ENCODE measurements at places on chromosomes 5 and 9. TPM values are rescaled to one million over a fixed set of nuclear protein-coding genes. Genes with fewer than 3 reads are reported as not detected.

DNA sequence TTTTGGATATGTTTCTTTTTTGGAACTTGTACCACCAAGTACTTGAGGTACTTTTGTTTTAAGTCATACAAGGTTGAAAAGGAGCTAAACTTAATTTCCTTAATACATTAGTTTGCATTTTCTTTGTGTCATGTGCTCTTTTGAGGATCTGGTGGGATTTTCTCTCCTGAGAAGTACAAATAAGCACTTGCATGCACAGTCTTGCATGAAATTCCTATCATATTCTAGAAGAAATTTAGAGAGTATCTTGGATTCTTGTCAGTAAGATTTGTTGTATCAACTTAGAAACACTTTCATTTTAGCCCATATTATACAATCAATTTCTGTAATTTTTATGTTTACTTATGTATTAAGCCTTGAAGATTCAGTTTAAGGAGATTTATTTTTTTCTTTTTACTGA is 64.9 kb downstream of the CCNH start:
- no peak overlapping the region for H3K4me3 ChIP-seq
- H3K27me3 ChIP-seq = no peaks in the 10 kb centered on the region
- no peaks in the 10 kb centered on the region for H3K36me3 ChIP-seq
- DNase-seq = no peak
- no peaks in the 10 kb centered on the region for H3K4me1 ChIP-seq

DNA sequence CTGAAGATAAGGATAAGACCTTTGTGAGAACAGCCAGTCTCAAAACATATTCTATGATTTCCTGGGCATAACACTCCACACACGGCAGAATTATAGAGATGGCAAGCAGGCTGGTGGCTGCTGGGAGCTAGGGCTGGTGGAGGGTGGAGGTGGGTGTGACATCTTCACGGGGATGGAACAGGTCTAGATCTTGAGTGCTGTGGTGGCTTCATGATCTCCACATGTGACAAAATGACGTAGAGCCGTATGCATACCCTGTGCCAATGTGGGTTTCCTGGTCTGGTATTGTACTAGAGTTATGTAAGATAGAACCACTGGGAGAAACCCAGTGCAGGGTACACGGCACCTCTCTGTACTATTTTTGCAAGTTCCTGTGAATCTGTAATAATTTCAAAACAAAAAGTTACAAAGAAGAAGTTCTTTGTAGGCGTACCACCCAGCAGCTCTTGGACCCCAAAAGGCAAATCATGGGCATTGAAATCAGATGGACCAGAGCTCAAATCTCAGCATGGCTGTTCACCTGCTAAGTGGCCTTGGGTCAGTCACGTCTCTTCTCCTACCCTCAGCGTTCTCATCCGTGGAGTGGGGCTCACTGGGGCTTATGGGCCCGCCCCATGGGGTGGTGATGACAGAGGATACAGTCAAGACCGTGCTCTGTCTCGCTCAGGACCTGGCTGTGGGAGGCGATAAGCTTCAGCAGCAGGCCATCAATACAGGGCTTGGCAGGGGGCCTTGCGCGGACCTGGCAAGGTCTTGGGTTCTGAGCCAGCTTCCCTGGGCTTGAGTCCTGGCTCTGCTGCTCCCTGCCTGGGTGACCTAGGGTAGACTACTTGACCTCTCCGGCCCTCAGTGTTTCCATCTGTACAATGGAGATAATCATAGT is 74.7 kb upstream of the UNC5A start:
- H3K36me3 ChIP-seq = no peaks in the 10 kb centered on the region
- no peak overlapping the region for H3K4me3 ChIP-seq
- no peak for DNase-seq

GRCh38 chr5:110460837-110461236 is 265.6 kb downstream of the TMEM232 start:
- no peak overlapping the region for H3K27ac ChIP-seq
- no peak overlapping the region for H3K4me3 ChIP-seq
- H3K36me3 ChIP-seq = no peaks in the 10 kb centered on the region
- no peaks in the 10 kb centered on the region for H3K27me3 ChIP-seq

DNA sequence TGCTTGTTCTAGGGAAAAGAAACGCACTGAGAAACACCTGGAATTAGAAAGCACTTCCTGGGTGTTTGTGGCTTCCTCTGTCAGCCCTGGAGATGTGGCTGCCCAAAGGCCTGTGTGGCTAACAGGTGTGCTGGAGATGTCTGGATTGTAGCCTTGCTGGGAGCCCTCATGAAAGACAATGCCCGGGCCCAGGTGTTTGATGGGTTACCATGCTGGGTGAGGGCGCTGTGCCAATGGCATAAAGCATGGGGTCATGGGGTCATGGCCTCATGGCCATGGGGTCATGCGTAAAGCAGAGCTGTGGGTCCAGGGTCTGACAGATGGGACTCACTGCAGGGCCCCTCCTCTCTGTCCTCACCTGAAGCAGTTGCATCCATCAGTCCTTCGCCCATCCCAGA is 21.6 kb downstream of the ANKRD33B start:
- no peak for DNase-seq
- no peak overlapping the region for H3K4me3 ChIP-seq
- no peaks in the 10 kb centered on the region for H3K27me3 ChIP-seq
- peaks cover 13% of the 10 kb centered on the region for H3K4me1 ChIP-seq
- no peak overlapping the region for H3K27ac ChIP-seq

DNA sequence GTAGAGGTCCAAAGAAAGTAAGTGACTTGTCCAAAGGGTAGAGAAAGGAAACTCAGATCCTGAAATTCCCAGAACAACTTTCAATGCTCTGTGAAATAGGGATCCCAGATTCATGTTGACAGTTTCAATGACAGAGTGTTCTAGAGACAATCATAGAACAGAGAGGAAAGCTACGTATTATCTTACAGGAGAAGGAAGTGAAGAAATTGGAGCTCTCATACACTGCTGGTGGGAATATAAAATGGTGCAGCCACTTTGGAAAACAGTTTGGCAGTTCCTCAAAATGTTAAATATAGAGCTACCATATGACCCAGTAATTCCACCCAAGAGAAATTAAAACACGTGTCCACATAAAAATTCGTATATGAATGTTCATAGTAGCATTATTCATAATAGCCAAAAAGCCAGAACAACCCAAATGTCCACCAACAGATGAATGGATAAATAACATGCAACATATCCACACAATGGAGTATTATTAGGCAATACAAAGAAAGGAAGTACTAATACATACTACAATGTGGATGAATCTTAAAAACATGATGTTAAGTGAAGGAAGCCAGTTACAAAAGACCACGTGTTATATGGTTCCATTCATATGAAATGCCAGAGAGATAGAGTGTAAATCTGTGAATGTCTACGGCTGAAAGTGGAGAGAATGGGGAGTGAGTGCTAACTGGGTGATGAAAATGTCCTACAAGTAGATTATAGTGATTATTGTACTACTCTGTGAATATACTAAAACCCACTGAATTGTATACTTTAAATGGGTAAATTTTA is 197.1 kb downstream of the NTRK2 start:
- H3K27ac ChIP-seq = no peak overlapping the region
- H3K27me3 ChIP-seq = no peaks in the 10 kb centered on the region
- no peak for DNase-seq
- no peaks in the 10 kb centered on the region for H3K4me1 ChIP-seq
- H3K4me3 ChIP-seq = no peak overlapping the region
- no peaks in the 10 kb centered on the region for H3K36me3 ChIP-seq

The ZDHHC11B gene
- total RNA-seq = 1.5 TPM

DNA sequence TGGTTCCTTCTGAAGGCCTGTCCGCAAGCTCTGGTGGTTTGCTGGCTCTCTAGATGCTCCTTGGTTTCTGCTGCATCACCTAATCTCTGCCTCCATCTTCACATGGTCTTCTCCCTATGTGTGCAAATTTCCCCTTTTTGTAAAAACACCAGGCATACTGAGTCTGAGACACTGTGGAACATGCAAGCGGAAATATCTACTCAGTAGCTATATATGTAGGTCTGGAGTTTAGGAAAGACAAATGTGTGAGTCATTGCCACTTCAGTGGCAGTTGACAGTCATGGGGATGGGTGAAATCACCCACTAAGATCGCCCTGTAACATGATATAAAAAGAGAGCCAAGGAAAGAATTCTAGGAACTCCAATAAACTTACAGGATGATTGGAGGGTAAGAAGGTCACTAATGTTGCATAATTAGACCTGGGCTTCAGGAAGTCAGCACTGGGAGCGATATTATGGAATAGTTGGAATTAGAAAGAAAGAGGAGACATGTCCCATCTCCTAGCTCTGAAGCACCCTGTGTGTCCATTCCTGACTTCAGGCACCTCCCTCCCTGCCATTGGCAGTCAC is 22.7 kb upstream of the UBLCP1 start:
- no peak for DNase-seq
- no peak overlapping the region for H3K27ac ChIP-seq
- H3K36me3 ChIP-seq = no peaks in the 10 kb centered on the region
- no peak overlapping the region for H3K4me3 ChIP-seq
- peaks cover 5% of the 10 kb centered on the region for H3K27me3 ChIP-seq

The NAIP gene
- 42.0 TPM for total RNA-seq
